Frontal cortex (tissue), 4 donors: ENCODE measurements at places on chromosomes 12 and 14.

GRCh38 chr14:72643317-72643801, 250.5 kb downstream of the DPF3 start:
- no peak for DNase-seq

DNA sequence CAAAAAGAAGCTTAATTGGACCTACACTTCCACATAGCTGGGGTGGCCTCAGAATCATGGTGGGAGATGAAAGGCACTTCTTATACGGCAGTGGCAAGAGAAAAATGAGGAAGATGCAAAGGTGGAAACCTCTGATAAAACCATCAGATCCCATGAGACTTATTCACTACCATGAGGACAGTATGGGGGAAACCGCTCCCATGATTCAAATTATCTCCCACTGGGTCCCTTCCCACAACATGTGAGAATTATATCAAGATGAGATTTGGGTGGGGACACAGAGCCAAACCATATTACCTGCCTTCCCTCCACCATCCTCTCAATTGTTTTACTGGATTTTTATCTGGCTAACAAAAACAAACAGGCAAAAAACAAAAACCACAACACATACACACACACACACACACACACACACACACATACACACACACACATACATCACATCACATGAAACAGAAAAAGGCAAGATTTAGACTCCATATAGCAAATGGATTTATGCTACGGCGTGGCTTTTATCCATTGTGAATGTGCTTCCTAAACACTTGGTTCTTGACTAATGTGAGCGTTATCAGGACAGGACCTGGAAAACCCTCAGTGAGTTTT, 66.7 kb downstream of the ZFP36L1 start:
- no peak for DNase-seq

DNA sequence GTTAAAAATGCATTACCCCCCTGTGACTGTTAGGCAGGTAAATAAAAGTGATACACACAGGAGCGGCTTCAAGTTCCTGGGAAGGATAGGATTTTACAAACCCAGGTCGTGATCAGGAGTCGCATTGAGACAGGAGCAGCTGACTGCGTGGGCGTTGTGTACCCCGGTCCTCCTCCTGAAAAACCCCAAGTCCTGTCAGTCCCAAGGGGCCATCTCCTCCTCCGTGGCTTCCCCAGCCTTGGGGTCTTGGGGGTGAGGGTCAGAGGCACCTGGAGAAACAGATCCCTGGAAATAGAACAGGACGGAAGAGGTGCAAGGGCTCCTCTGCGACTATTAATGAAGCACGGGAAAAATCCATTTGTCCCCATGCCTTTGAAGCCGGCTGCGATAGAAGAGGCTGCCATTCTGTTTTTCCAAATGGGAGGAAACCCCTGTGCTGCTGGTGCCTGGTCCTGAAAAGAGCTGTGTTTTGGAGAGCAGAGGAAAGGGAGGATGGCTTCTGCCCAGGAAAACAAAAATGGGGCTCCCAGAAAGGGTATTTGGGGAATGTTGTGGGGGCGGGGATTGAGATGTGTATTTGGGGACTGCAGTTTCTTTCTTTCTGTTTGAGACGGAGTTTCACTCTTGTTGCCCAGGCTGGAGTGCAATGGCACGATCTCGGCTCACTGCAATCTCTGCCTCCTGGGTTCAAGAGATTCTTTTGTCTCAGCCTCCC, 143.1 kb downstream of the ZNF664 start:
- no peak for DNase-seq

DNA sequence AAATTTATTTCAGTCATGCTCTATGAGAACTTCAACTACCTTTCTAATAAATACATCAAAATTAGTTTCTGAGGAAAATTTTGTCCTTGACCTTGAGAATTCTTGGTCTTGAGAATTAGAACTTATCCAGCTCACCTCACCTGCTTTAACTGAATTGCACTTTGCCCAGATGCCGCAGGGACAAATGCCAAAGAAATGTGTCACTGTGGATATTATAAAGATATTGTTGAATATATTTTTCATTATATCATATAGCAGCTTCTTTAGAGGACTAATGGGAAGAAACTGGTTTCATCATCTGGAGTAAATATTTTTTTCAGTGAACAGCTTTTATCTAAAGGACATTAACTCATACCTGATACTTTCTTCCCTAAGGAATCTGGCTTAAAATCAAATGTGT, 54.1 kb downstream of the LRP6 start:
- DNase-seq: no peak

DNA sequence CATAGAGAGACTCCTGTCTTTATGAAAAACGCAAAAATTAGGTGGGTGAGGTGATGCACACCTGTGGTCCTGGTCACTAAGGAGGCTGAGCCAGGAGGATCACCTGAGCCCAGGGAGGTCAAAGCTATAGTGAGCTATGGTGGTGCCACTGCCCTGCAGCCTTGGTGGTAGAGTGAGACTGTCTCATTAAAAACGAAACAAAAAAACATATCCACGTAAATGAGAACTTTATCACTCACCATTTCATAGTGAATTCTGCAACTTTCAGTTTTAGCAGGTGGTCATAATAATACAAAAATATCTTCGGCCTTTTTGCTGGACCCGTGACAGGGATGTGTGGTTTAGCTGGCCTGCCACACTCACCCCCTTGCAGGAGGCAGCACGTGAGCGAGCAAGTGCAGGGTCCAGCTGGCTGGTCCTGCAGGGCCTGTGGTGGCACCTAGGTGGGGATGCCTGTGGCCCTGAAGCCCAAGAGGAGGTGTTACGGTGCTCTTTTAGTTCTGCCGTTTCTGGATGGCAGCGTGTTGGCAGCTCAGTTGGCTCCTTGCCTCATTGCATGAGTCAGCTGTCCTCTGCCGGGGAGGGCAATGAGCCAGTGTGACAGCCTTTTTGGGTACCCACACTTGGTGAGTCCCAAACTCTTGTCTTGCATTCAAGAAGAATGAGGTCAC, 1330.7 kb upstream of the TMEM132C start:
- no peak for DNase-seq

DNA sequence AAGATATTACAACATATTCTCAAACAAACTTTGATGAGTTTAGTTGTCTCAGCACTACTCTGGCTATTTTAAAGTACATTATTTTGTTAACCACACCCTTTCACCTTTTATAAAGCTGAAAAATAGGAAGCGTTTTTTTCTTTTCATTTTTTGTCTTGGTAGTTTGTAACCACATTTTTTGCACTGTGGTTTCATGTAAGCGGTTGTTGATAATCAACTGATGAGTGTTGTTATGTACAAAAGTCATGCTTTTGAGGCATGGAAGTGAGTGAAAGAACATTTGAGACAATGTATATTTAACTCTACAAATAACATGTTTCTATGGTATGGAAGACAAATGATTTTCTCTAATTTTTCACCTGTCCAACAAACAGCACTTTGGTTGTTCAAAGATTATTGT, 52.1 kb upstream of the ATP2B1 start:
- no peak for DNase-seq

- DNase-seq: no peak
These were observed 24.0 kb downstream of the ADGRD1 start for GRCh38 chr12:130977743-130978095.

DNA sequence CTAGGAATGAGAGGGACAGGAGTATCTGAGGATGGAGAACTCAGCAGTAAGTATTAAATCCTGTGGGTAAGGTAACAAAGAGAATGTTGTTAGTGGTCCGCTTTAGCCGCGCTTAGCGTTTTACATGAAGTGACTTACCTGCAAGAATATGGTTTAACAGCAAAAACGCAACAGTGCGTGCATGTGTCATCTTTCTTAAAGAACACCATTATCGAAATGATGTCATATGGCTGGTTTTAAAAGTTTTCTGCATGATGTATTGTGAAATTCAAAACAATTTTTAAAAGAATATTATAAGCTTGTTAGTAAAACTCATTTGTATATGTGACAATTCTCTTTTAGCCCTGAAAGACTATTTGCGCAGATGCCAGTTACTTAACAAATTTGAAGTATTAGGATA, 1.7 kb downstream of the LEMD3 start:
- no peak for DNase-seq

DNA sequence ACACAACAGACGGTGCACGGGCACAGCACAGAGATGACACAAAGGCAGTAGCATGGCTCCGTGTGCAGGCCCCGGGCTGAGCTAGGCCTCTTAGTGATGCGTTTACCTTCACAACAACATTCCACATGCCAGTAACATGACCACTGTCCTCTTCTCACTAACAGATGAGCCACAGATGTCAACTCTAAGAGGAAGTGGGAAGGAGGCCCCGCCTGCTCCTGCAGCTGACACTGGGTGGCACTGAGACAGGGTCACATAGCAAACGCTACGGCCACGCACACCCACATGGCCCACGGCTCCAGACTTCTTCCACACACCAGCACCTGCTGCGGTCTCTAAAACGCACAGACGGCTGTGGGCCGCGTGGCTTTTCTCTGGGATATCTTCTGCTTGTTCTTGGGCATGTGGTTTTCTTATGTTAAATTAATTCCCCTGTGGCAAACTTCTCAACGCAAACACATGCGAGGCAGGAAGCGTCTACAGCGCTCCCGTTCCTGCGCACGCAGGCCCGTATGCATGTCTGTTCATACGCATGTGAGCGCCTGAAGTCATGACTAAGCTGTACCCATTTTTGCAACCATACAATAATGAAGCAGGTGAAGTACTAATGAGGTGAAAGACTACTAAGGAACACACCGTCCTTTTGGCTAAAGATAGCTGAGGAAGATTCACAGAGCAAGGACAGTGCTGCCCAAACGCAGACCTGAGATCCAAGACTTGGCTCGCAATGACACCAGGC, 26.8 kb downstream of the AMN start:
- DNase-seq: no peak

DNA sequence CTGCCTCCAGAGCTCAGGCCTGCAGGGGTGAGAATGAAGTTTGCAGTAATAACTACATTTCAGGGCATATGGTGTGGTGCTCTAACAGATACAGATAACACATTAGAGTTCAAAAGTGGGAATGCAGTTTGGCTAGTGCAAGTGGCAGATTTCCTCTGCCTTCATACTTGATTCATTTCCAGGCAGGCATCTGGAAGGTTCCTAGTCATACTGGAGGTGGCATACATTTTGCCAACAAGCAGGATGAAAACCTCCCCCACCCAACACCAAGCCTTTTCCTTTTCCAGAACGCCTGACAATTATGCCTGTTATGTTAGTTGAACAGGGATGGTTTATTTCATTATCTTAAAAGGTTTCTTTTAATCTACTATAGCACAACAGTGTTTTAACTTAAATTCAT, 24.3 kb downstream of the VTI1B start:
- DNase-seq: no peak

DNA sequence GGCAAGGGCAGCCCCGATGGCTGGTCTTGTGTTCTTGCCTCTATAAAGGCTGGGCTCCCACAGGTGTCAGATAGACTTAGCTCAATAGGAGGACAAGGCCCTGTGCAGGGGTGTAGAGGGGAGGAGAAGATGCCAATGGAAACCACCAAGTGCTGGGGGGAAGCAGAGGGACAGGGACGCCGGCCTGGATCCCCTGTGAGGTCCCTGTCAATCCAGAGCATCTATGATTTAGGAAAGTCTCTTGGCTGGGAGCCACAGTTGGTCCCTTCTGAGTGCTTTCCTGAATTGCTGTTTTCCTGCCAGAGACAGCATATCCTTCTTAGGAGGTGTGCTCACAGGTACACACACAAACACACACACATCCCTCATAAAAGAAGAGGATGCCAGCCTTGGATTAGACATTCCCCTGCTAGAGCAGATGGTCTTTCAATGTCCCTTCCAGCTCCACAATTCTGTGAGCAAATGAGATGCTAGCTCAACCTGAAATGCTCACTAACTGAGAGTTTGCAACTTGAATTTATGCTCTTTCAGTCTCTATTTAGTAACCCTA, 62.7 kb downstream of the TTC7B start:
- no peak for DNase-seq

GRCh38 chr14:66069830-66070541, 416.2 kb upstream of the CCDC196 start:
- DNase-seq: no peak

DNA sequence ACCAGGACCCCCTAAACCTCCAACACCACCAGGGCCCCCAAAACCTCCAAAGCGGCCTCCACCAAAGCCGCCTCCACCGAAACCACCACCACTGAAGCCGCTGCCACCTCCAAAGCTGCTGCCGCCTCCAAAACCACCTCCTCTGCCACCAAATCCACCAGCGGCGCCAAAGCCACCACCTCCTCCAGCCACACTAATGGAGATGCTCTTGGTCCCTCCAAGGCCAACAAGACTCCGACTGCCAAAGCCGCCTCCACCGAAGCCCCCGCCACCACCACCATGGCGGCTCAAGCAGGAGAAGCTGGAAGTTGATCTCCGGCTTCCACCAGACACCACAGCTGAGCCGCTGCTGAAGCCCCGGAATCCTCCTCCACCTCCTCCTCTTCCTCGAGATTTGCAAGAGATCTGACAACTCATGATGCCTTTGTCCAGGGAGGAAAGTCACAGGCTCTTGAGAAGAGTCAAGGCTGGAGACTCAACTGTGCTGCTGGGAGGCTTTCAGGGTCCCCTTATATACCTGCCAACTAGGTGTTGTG, at the start of gene KRT2:
Gene KRT2, minus strand, starts transcription at position 486 of the 536 bp plus-strand sequence. Its CDS starts 69 bp downstream, at position 417.
- DNase-seq: no peak

GRCh38 chr14:46279776-46280175, 371.8 kb downstream of the RPL10L start:
- DNase-seq: no peak

DNA sequence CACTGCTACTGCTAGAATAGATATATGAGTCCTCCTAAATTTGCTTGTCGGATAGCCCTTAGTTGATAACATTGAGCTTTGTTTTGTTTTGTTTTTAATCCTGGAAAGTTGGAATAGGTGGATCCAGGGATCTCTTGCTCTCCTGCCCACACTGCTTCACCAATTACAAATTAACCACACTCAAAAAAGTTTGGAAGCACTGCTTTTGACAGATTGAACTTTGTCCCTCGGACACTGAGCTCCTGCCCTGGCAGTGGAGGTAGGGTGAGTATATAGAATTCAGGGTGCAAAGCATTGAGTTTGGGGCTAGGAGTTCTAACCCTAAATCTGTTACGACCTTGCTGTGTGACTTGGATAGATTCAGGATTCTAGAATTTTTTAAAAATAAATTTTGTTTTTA, 15.1 kb upstream of the SYNDIG1L start:
- DNase-seq: no peak

DNA sequence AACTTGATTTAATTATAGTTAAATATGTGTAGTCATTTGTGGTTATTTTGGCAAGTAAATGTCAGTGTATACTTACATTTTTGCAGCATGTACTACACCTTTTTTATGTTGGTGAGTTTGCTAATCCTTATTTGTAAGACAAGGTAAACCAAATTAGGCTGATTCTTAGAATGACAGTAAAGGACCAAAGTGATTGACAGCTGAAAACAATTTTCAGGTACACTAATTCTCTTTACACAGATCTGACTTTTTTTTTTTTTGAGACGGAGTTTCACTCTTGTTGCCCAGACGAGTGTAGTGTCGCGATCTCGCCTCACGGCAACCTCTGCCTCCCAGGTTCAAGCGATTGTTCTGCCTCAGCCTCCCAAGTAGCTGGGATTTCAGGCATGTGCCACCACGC, 8.4 kb downstream of the SLC25A3 start:
- DNase-seq: no peak

DNA sequence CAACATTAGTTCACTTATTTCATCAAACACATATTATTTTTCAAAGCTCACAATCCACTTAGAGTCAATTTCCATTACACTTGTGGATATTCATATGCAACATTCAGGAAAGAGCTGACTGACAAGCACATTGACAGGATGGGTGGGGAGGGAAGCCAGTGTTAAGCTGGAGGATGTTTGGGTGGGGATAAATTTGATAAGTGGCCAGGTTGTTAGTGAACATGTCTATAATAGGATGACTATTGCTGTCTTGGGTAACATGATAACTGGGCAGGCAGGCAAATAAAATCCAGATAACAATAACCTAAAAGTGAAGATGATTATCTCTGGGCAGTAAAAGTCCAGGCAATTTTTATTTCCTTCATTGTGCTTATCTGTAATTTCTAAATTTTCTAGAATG, 73.8 kb upstream of the OSBPL8 start:
- no peak for DNase-seq
